ENCODE measurements at places on chromosomes 7 and 10. TPM values are rescaled to one million over a fixed set of nuclear protein-coding genes. Genes with fewer than 3 reads are reported as not detected.

TUBAL3 gene
- total RNA-seq, result 0.66 TPM

- no peaks in the 10 kb centered on the region for H3K27me3 ChIP-seq
- peak overlapping the region; percentile 95 for H3K27ac ChIP-seq
- no peaks in the 10 kb centered on the region for H3K36me3 ChIP-seq
- H3K4me3 ChIP-seq, result no peak overlapping the region
- H3K4me1 ChIP-seq, result peaks cover 37% of the 10 kb centered on the region
Observed at GRCh38 chr10:31709028-31709427, 219.6 kb downstream of the ARHGAP12 start.

DNA sequence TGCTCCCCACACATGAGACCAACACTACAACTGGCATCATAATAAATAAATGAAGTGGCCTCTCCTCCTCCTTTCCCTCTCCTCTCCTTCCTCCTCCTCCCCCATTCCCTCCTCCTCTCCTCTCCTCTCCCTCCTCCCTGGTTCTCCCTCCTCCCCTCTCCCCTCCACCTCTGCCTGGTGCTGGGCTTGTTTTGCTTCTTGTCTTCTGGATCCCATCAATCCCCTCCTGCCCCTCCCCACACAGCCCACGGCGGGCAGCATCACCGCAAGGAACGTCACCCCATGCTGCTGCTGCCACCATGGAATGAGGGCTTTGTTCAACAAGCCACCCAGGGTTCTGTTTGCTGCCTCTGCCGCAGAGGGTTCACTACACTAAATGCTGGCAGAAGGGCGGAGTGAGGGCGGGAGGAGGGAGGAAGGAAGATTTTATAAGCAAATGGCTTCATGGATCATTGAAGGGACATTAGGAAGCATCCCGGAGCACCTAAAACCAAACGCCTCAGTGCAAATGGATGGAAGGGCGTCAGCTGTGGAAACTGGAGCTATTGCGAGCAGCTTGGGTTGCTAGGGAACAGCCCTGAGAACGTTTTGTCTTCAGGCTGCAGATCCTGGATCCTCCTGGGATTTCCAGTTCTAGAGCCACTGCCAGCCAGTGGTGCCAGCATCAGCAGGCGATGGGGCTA is 379.7 kb upstream of the ZMIZ1 start:
- H3K4me3 ChIP-seq, result no peak overlapping the region
- H3K27ac ChIP-seq, result peak overlapping the region; percentile 73
- H3K4me1 ChIP-seq, result peaks cover 38% of the 10 kb centered on the region
- no peaks in the 10 kb centered on the region for H3K27me3 ChIP-seq

DNA sequence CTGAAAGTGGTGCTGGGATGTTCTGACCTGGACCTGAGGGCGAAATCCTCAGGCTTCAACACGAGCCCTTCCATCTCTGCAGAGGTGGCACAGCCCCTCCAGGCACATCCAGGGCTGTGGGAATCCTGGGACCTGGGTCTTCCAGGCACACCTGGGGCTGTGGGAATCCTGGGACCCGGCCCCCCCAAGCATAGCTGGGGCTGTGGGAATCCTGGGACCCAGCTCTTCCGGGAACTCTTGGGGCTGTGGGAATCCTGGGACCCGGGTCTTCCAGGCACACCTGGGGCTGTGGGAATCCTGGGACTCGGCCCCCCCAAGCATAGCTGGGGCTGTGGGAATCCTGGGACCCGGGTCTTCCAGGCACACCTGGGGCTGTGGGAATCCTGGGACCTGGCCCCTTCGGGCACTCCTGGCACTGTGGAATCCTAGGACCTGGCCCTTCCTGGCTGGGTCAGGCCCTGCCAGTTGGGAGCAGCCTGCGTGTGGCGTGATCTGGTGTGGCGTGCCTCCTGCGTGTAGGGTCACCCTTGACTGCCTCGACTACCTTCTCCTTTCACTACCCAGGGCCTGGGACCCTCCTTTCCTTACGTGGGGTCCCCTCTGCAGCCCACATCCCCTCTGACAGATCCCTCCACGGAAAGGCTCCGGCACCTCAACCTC is 124.0 kb downstream of the WDR37 start:
- no peak for DNase-seq
- H3K27me3 ChIP-seq, result peaks cover 2% of the 10 kb centered on the region
- H3K27ac ChIP-seq, result no peak overlapping the region
- peaks cover 23% of the 10 kb centered on the region for H3K4me1 ChIP-seq

LLCFC1 gene
- not detected for total RNA-seq

DNA sequence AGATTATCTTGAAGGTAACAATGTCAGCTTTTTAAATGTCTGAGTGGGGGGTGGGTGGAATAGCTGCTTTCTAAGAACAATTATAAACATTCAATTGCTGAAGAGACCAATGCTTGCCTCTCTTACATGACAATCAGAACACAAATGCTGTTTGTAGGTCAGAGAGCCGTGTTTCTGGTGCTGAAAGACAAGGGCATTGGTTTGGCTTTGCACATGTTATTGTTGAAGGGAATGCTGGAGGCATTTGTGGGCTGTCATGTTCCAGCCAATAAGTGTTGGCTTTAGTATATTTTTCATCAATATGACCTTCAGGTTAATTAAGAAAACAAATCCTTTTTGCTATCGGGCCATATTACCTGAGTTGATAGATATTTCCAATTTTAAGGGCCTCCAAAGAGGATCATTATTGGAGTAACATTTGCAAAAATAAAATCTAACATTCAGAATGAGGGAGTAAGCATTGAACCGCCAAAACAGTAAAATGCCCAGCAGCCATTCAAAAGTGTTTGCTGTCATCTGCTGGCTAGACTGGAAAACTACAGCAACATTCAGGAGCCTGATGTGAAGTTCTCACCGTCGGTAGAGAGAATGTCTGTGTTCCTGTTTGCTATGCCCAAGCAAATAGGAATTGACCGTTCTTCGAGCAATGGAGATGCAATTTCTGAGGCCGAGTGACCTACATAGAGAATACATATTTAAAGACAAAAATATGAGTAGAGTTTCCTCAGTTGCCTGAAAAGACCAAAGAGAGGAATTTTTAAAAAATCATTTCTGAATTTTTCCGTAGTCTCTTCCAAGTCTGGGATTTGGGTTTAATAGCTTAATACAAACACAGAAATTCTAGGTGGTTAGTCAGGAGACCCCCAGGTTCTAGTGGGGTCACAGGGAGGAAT is 118.9 kb downstream of the APBB1IP start:
- H3K27me3 ChIP-seq, result no peaks in the 10 kb centered on the region
- H3K4me1 ChIP-seq, result no peaks in the 10 kb centered on the region
- no peak overlapping the region for H3K4me3 ChIP-seq
- DNase-seq, result peak; percentile 66
- H3K27ac ChIP-seq, result no peak overlapping the region
- no peaks in the 10 kb centered on the region for H3K36me3 ChIP-seq

C10orf105 gene
- 4.6 TPM for total RNA-seq

DNA sequence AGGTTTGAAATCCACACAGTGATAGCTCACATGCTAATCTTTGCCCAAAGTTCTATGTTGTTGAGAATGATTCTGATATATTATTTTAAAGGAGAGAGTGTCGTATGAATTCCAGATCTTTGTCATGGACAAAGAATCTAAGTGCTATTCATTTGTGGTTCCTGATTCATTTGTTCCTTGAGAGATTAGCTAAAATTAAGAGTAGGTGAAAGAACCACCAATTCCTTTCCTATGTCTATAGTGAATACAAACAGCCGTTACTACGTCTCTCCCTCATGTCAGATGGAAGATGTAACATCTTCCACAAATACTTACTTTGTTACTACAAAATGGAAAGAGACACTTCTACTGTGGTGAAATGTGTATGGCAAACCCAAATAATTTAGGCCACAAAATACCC is 3.3 kb upstream of the PLXDC2 start:
- H3K4me1 ChIP-seq, result peaks cover 17% of the 10 kb centered on the region
- no peak overlapping the region for H3K4me3 ChIP-seq
- no peaks in the 10 kb centered on the region for H3K36me3 ChIP-seq

- peaks cover 6% of the 10 kb centered on the region for H3K4me1 ChIP-seq
- H3K4me3 ChIP-seq, result peak within 1 kb of the TSS; percentile 74
- peak within 1 kb of the TSS; percentile 89 for H3K27ac ChIP-seq
- no peaks in the 10 kb centered on the region for H3K36me3 ChIP-seq
Observed at GRCh38 chr7:94907026-94907810, at the start of gene PPP1R9A. PPP1R9A (plus strand) TSS chr7:94907594; CDS start chr7:94910114, 2,520 bp downstream.

LRRC72 gene
- total RNA-seq, result not detected

DNA sequence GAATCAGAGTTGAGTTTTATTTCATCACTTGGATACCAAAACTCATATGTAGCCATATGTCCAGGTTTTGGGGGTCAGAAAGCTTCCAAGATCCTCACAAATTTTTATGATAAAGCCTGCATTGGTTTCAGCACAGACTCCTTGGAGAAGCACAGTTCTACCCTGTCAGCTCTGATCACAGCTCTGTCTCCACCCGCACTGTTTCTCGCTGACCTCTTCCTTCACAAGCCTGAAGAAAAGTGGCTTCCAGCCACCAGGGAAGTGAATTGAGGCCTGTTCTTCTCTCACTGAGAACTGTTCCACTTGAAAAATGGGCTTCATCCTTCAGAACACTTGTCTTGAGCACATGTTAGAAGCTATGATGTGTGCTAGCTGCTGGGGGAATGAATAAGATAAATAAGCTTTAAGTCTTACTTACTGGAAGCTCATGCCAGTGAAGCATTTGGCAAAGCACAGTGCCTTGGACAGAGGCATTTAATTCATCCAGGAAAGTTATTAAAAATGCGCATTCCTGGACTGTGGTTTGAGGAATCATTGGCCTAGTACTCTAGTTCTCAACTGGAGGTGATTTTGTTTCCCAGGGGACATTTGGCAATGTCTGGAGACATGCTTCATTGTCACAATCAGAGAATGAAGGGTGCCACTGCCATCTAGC is 133.6 kb downstream of the BMPER start:
- no peaks in the 10 kb centered on the region for H3K27me3 ChIP-seq
- no peak overlapping the region for H3K27ac ChIP-seq
- no peaks in the 10 kb centered on the region for H3K36me3 ChIP-seq
- DNase-seq, result no peak

- H3K36me3 ChIP-seq, result no peaks in the 10 kb centered on the region
- H3K4me3 ChIP-seq, result no peak overlapping the region
- DNase-seq, result no peak
- H3K27ac ChIP-seq, result no peak overlapping the region
- H3K27me3 ChIP-seq, result no peaks in the 10 kb centered on the region
Observed at GRCh38 chr7:41811941-41812340, 109.1 kb upstream of the INHBA start.

GRCh38 chr10:17422931-17423330 is 31.5 kb downstream of the ST8SIA6 start:
- H3K36me3 ChIP-seq, result no peaks in the 10 kb centered on the region
- no peak overlapping the region for H3K27ac ChIP-seq

TLX1 gene
- total RNA-seq, result not detected

DNA sequence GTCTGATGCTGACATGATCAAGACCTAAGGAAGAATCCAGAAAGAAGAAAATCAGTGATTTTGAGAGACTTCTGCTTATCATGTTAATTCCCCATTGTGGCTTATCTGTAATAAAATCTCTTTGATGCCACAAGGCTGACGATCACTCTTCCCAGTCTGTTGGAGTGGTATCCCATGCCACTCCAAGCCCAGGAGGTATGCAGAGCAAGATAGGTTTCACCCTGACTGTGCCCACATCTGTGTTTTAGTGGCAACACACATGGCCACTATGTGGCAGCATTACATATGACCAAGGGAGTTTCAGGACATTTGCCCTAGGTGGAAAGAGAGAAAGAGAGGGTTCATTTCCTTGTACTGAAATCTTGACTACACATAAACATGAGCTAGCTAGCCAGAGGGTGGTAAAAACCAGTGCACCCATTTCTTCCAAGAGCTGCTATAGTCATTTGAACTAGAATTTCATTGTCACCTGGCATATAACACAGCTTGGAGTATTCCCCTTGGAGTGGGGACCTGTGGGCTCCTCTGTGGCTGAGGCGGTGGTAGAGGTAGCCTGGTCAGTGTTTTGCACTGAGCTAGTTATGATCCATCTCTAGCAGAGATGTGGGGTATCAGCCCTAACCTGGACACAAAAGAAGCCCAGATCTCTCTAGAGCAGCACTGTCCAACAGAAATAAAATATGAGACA is 20.8 kb downstream of the LAMB4 start:
- H3K4me3 ChIP-seq, result no peak overlapping the region
- H3K36me3 ChIP-seq, result no peaks in the 10 kb centered on the region
- no peak overlapping the region for H3K27ac ChIP-seq
- H3K4me1 ChIP-seq, result no peaks in the 10 kb centered on the region
- H3K27me3 ChIP-seq, result no peaks in the 10 kb centered on the region

- no peaks in the 10 kb centered on the region for H3K36me3 ChIP-seq
- H3K4me3 ChIP-seq, result no peak overlapping the region
- H3K27me3 ChIP-seq, result peaks cover 5% of the 10 kb centered on the region
Observed at GRCh38 chr10:33142295-33142694, 184.3 kb upstream of the ITGB1 start.

- H3K27me3 ChIP-seq, result no peaks in the 10 kb centered on the region
- DNase-seq, result no peak
- H3K36me3 ChIP-seq, result no peaks in the 10 kb centered on the region
- no peak overlapping the region for H3K27ac ChIP-seq
- H3K4me3 ChIP-seq, result no peak overlapping the region
- H3K4me1 ChIP-seq, result no peaks in the 10 kb centered on the region
Observed at GRCh38 chr7:106634958-106635357, 26.0 kb downstream of the CCDC71L start.

DNA sequence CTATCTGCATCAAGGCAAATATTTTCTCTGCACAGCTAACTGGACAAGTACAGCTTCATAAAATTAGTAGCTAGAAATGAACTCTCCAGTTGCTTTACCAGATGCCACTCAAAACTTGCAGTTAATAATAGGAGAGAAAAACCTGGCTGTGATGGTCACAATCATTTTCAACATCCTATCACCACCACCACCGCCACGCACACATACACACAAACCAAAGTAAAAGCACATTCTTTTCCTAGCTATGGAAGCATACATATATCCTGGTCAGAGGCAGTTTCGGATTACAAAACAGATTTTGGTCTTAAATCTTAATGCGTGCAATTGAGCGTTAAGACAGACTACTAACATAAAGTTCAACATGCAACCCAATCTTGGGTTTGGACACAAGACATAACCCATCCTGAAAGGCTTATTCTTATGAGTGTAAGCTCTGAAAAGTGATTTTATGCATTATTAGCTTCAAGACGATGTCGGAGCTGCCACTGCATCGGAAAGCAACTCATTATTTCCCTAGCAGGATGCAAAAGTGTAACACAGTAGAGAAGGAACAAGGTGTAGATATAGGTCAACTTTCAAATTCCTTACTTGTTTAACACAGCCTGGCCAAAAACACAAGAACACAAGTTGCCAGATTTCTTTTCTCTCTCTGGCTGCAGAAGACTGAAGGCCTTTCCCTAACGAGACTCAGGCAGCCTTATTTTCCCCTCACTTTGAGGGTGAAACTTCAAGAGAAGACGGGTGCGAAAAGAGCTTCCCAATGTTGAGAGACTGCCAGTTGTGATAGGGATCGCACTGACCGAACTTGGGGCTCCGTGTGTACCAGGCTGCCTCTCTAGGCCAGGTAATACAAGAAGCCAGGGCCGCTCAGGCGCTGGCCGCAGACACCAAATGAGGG is 1.2 kb downstream of the CACUL1 start:
- peak overlapping the region; percentile 87 for H3K27ac ChIP-seq
- H3K27me3 ChIP-seq, result no peaks in the 10 kb centered on the region
- H3K4me1 ChIP-seq, result peaks cover 9% of the 10 kb centered on the region
- DNase-seq, result no peak

STMP1 gene
- total RNA-seq, result 31.7 TPM

ABCA13 gene
- total RNA-seq, result 5.8 TPM
